ENCODE measurements at places on chromosomes 16 and 17.

DNA sequence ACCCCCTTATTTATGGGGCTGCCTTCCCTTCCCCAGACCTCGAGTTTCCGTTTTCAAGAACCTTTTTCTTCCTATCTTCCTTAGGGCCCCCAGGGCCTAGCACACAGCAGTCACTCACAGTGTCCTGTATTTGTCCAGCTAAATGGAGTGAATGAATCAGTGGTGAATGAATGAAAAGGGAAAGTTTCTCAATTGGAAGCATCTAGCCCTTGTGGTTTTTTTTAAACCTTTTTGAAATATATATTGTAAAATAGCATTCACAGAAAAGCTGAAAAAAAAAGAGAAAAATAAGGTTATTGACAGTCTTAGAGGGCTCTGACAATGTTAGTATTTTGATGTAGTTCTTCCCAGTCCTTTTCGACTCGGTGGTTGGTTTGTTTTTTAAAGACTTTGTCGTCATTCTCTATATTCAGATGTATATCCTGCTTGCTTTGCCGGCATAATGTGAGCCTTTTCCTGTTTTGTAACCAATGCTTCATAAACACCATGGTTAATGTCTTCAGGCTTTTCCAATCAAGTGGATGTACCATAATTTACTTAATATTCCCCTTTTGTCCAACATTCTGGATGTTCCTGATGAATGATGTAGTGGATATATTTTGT, 45.3 kb downstream of the RAI1 start:
- DNase-seq, result no peak

DNA sequence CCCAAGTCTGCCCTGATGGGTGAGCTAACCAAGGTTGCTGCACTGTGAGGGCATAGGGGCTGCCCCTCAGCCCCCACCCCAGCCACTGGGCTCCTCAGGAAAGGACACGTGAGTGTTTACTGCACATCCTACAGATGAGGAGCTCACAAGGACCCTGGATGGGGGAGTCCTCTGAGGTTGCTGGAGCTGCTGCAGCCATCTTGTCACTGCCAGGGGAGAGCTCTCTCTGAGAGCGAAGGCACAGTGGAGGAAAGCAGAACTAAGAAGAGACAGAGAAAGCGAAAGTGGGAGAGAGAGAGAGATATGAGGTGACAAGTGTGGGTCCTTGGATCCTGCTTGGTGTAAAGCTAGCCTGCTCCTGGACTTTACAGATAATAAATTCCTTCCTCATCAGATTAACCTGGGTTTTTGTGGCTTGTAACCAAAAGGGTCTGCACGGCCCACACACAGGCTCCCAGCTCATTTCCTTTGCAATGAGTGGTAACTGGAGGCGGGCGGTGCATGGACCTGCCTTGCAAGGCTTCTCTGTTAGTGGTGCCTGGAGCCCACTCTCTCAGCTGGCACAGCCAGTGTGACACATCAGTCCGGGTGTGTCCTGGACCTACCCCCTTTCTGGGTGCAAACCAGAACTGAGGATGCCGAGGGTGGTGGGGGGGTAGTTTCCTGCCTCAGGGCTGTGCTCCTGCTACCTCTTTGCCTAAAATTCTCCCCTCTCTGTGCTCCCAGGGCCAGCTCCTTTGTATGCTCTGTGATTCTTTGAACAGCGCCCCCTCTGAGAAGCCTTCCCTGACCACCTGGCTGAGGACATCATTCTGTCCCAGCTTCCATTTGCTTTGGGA, 14.2 kb downstream of the SNX20 start:
- no peak for DNase-seq

DNA sequence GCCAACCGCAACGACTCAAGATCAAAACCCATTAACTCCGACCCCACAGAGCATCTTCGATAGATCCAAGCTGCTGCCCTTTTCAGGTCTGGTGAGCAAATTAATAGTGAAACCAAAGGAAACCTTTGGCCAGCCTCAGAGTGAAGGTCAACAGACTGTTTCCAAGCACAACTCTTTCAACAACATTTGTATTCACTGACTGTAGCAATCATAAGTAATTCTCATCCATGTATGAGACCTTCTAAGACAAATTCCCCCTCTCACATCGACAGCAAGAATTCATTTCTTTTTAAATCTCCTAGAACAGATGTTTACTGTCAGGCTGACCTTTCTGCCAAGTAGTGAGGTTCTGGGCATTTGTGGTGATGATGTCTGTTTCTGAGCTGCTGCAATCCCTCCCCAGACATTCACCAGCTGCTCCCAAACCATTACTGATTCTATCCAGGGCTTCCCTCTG, 64.2 kb downstream of the SLC39A11 start:
- no peak for DNase-seq

- peak; percentile 74 for DNase-seq
These were observed 141.1 kb downstream of the RGS9 start for GRCh38 chr17:65278050-65278819.

- DNase-seq, result no peak
These were observed 84.0 kb upstream of the RPH3AL start for GRCh38 chr17:436571-436970.
